ENCODE measurements at places on chromosomes 11 and 22.

- ATAC-seq: no peak
Observed at GRCh38 chr22:23094695-23095681, 24.7 kb downstream of the GNAZ start.

DNA sequence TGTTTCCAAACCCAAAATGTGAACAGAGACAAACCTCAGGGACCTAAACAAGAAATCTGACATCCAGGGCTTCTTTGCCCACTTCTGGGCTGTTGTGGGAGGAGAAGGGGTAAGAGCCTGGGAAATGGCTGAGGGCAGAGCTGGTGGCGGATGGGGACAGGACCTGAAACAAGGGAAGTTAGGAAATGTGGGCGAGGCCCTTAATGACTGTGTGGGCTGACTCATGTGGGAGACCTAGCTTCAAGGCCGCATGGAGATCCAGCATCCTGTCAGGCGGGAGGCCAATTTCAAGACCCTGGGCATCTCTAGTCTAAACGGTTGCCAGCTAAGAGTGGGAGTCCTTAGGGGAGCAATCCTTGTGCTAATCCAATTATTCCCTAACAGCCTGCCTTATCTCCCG, 2.1 kb upstream of the OAF start:
- ATAC-seq: peak; percentile 62

GRCh38 chr11:14079011-14079410, 116.5 kb downstream of the SPON1 start:
- no peak for ATAC-seq

DNA sequence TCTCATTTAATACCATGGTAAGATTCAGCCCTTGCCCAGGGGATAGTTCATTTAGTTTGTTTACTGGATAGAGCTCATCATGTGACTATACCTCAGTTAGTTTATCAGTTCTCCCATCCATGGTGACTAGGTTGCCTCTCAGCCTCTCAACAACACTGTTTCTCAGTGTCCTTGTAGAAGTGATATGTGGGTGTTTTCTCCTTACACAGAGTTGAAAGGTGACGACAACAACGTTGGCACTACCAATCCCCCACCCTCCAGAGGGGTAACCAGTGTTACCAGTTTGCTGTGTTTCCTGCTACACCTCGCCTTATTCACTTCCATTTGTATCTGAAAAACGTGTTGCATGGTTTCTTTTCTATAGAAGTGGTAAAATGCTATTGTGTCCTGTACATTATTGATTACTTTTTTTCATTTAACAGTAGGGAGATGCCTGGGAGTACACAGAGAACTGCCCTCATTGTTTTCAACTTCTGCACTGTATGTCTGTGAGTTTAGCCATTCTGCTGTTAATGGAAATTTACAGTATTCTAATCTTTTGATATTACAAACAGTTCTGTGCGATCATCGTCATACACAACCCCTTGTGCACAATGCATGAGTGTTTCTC, 11.6 kb downstream of the NEAT1 start:
- no peak for ATAC-seq

DNA sequence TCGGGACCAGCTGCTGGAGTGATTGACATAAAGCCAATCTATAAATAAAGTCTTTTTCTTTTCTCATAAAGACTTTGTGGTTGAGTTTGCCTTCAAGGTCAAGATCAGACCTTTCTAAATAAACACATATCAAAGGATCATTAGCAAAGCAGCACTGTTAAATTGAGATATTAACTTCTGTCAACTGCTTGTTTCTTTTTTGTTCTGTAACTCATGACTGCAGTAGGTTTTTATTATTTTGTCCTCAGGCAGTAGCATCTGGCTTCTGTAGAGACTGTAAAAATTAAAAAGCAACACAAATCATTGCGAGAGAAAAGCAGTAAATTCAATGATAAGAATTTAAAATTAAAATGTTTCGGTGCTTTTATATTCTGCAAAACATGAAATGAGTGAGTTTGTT, 77.7 kb upstream of the NNMT start:
- ATAC-seq: no peak

- no peak for ATAC-seq
Observed at GRCh38 chr11:8408151-8408941, 144.7 kb upstream of the LMO1 start.

GRCh38 chr22:44271732-44272400, 40.9 kb downstream of the SHISAL1 start:
- no peak for ATAC-seq

DNA sequence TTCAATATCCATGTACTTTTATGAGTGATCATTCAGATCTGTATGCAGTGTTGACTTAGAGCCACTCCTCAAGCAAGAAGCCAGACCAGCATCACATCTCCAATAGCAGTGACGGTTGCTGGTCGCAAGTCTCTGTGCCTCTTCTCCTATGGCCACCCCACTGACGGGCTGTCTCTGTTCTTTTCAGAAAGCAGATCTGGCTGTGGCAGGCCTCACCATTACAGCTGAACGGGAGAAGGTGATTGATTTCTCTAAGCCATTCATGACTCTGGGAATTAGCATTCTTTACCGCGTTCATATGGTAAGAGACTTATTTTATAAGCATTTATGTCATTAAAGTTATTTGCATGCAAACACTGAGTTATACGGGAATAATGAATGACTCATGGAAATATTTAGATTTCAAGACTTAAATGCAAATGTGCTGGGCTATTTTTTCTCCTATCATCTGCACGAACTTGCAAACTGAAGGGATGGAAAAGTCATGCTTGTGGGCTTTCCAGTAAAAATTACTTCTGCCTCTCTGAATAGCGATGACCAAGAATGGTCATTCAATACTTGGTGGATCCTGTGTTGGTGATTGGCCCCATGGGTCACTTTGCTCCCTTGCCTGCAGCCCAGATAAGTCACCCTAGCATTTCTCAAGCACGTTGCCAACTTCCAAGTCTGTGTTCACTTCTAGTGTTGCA, 83.6 kb upstream of the TBCEL start:
- no peak for ATAC-seq

GRCh38 chr22:21832291-21833290, 34.9 kb downstream of the MAPK1 start:
- ATAC-seq: peak; percentile 64

DNA sequence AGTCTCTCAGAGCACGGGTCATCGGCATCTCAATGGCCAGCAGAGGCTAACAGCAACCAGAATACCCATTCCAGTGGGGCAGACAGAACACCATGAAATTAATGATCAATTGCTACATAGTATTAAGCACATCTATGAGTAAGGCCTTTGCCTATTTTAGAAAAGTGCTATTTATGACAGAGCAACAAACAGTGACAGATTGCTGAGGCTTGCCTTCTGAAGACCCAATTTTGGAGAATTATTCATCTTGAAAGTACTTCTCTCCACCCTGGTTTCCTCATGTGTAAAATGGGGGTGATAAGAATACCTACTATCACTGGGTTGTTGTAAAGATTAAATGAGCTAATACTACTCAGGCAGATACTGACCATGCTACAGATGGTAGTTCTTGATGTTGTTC, 232.7 kb downstream of the TENM4 start:
- no peak for ATAC-seq

DNA sequence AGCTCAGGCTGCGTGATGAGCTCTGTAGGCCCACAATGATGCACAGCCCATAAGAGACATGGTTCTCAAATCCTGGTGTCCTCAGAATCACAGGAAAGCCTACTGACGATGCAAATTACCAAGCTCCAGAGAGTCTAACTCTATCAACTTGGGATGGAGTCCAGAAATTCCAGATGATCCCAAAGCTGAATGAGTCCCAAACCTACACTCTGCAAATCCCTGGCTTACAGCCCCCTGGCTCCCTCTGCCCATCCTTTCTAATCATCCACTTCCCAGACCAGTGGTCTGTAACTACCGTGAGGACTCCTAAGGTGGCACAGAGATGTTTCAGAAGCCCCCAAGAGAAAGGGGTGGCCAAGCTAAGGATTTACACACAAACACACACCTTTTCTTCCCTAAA, 13.5 kb downstream of the ARFGAP2 start:
- ATAC-seq: no peak

DNA sequence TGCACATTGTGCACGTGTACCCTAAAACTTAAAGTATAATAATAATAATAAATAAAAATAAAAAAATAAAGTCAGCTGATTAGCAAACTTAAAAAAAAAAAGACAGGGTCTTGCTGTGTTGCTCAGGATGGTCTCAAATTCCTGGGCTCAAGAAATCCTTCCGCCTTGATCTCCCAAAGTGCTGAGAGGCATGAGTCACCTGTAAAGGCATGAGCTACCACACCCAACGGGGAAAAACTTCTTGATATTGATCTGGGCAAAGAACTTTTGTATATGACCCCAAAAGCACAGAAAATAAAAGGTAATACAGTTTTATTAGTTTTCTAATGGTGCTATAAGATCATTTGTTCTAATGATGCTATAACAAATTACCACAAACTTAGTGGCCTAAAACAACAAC, 46.1 kb downstream of the ENTHD1 start:
- no peak for ATAC-seq

DNA sequence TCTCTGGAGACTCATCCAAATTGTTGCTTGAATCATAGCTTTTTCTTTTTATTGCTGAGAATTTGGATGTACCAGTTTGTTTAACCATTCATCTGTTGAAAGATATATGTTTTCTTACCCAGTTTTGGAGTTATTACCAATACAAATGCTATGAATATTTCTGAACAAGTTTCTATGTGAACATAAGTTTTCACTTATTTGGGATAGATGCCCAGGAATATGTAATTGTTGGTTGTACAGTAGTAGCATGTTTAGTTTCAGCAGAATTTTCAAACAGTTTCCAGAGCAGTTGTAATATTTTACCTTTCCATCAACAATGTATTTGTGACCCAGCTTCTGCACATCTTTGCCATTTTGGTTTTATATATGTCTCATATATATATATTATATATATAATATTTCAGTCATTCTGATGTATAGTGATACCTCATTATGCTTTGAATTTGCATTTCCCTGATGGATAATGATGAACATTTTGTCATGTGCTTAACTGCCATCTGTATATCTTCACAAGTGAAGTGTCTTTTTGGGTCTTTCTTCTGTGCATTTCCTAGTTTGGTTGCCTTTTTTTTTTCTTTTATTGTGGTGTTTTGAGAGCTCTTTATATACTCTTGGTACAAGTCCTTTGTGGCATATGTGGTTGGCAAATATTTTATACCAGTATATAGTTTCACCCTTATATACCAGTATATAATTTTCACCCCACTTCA, 118.8 kb downstream of the LUZP2 start:
- ATAC-seq: no peak

DNA sequence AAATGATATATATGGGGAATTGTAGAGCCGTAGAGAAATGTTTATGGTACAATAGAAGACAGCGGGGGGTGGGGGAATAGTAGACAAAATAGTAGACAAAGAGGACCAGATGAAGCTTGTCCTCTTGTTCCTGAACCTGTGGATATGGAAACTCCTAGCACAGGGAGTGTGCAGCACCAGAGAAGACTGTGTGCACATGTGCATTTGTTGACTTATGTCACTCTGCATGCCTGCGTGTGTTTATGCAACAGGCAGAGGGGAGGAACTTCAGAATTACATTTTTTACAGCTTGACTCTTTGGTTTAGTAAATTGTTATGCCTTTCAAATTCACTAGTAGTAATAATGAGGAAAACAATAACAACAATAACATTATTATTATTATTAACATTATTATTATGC, 36.0 kb downstream of the TENM4 start:
- ATAC-seq: no peak

- no peak for ATAC-seq
Observed at GRCh38 chr11:112885744-112886433, 75.3 kb upstream of the NCAM1 start.

DNA sequence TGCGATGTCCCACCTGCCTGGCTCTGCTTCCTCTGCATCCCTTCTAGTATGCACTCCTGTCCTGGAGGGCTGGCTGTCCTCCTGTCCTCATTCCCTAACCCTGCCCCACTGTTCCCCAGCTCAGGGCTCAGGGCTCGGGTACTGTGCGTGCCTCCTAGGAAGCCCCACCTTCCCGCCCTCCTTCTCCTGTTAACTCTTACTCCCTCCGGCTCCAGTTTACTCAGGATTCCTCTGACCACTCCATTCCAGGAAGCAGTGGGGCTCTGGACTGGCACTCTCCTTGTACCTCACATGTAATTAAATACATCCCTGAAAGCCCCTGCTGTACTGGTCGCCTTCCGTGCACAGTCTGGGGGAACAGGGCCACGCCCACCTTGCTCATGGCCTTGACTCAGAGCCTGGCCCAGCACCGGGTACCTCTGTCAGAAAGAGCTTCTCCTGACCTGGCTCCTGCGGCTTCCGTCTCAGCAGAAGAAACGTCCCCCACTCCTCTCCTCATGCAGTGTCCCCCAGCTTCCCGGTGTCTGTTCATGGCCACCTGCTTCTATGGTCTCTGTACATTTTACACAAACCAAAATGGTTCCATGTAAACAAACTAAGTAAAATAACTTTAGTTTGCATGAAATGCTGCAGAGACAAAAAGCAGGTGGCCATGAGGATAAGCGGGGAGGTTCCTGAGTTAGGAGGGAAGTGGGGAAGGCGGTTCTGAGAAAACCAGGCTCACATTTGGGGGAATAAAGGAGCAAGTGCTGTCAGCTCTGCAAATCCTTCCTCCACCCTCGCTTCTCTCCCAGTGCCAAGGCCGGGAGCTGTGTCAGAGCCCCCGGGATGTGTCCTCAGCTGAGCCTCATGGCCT, 445.9 kb downstream of the BRD1 start:
- no peak for ATAC-seq

- peak; percentile 84 for ATAC-seq
Observed at GRCh38 chr11:68212421-68213134, 518 bp downstream of the KMT5B start.

DNA sequence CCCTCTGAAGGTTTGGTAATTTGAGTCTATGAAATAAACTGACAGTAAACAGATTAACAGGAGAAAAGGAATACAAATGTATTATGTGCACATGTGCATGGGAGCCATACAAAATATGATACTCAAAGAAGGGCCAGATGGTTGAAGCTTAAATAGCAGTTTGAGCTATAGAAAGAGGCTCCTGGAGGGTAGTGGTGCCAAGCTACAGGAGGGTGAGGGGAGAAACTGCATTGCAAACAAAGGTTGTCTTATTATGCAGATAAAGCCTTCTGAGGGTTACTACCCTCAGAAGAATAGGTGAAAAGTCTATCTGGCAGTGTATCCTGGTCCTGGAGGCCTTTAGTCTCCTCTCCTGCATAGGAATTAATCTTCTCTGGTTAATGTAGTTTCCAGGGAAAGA, 267.3 kb upstream of the MPPED2 start:
- ATAC-seq: no peak

GRCh38 chr11:30257058-30257457, 26.2 kb downstream of the FSHB start:
- no peak for ATAC-seq

GRCh38 chr11:75170516-75171201, 19.8 kb downstream of the SLCO2B1 start:
- ATAC-seq: no peak

DNA sequence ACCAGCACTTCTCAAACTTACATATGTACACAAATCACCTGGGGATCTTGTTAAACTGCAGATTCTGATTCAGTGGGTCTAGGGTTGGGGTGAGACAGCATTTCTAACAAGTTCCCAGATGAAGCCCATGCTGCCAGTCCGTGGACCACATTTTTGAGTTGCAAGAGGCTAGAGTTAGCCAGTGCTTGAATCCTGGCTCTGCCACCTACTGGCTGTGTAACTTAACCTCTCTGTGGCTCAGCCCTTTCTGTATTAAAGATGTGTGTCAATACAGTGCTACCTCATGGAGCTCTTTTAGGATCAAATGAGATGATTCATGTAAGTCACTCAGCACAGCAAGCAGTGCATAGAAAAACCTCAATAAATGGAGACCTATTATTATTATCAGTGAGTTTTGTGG, 90.2 kb upstream of the ISX start:
- no peak for ATAC-seq

GRCh38 chr11:69451289-69451688, 30.2 kb upstream of the LINC01488 start:
- no peak for ATAC-seq

- no peak for ATAC-seq
Observed at GRCh38 chr11:96136613-96137298, 206.2 kb downstream of the MAML2 start.
